ENCODE measurements at places on chromosomes 3 and 15.

DNA sequence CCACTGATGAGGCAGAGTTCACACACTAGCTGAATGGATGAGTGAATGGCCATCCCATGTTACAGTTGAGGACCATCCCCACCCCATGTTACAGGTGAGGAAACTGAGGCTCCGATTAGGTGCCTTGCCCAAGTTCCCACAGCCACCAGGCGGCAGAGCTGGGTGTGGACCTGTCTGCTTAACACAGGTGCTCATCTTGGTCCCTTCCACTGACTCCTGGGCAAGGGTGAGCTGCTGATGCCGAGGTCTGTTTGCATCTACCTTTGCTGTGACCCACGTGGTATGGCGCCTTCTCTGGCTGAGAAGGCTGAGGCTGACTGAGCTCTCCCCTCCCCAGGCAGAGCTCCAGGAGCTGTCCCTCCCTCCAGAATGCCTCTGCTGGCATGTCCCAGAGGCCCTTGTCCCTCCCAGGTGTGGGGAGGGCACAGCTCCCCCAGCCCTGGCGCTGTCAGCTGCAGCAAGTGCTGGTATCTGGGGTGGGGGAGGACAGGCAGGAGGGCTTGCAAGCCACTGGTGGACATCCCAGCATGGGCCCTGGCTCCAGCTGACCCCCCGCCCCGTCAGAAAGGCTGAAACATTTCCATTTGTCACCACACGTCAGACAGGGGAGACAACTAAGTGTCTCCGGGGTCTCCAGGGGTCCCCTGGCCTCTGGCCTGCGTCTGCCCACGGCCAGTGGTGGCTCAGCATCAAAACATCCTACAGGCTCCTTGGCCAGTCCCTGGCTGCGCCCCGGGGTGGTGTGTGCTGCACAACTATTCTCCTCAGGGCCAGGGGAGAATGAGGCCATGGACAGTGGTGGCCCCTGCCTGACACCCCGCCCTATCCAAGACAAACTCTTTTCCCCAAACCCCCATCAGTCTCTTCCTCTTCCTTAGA is 105.4 kb downstream of the ADCY5 start:
- no peak for DNase-seq

- DNase-seq: no peak
Measured at GRCh38 chr15:73629798-73630429, 3.3 kb downstream of the NPTN start.

GRCh38 chr3:57919987-57920386 is 88.2 kb upstream of the FLNB start:
- no peak for DNase-seq

GRCh38 chr3:13880811-13881156 is 913 bp upstream of the WNT7A start:
- DNase-seq: no peak

DNA sequence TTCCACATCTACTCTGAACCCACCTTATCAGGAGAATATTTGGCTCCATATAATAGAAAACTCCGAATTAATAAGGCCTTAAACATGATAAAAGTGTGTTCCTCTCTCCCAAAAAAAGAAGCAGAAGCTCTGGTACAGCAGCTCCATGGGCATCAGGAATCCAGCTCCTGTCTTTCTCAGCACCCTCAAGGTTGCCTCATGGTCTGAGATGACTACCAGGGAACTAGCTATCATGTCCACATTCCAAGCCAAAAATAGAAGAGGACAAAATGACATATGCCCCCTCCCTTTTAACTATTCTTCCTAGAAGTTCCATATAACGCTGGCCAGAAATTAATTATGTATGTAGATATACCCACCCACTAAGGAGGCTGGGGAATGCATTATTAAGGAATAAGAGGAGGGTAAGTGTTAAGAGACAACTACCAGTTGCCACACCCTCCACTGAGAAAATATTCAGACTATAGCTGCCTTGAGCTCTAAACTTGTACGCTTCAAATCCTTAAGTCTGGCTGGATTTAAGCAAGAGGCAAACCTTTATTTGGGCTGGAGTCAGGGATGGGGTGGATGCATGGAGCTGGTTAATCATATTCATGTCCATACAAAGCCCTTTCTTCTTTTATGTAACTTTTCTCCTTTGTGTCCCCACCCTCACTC is 35.8 kb upstream of the CTDSPL start:
- no peak for DNase-seq

DNA sequence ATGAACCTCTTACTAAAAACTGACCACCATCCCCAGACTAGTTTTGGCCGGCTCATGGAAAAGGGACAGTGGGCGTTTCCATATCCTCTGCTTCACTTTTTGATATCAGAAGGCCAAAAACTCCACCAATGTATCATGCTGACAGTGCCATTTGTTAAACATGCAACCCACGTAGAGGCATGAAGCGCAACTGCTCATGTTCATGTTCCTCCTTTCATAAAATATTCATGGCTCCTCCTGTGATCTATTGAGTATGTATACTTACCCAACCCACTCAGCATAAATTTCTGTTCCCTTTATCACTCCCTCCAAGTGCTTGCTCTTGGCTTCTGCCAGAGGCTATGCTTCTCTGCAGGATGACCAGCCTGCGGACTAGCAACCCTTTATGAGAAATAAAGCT is 58.7 kb upstream of the TGFBR2 start:
- no peak for DNase-seq

DNA sequence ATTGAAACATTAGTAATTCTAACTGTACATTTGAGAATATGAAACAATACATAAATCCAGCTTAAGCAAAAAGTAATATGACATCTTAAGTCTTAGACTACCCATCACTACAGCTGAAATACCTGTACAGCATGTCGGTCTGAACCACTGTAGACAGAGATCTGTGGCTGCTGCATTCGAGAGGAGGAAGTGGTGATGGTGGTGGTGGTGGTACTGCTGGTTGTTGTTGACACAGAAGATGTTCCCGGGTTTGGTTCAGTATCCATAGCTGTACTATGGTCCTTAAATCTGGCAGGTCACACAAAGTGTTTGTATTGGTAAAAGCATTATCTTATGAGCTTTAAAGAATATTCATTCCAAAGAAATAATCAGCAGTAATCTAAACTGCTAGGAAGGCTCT is 2.9 kb downstream of the PHC3 start:
- DNase-seq: no peak

- no peak for DNase-seq
Measured at GRCh38 chr15:38242055-38242454, 10.6 kb upstream of the SPRED1 start.

- no peak for DNase-seq
Measured at GRCh38 chr3:158671821-158672214, 630 bp downstream of the LXN start.

DNA sequence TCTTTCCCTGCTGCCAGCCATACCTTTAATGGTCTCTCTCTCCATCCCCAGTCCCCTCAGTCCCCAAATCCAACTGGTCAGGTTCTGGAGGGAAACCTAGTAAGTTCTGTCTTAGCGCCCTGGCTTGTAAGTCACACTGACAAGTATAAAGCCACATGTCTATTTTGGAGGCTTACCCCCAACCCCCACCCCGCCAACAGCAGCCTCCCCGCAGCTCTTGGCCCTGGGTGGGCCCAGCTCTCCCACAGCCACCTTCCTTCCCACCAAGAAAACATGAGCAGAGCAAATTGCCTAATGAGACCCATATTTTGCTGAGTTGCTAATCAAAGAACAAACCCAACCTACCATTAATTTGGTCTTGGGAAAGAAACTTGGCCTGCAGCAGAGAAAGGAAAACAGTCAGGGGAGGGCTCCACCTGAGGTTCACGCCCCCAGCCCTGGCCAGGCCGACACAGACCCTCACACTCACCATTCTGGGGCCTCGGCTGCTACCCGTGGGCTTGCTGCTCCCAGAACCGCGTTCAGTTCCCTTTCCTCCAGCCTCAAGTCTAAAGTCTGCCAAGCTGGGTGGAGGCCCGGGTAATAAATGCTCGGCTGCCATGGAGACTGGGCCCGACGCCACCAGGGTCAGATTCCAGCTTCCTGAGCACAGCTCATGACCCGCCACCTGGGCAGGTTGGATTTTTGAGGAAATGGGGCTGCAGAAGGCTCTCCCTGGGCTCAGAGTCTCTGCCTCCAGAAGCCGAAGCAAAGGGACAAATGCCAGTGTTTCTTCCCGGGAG is at the start of gene CALML4:
TSS of gene CALML4 (minus strand) at position 557 of the 782 bp plus-strand sequence. CDS start at position 472, 85 bp downstream.
- no peak for DNase-seq

GRCh38 chr15:79053894-79054293 is 36.7 kb downstream of the RASGRF1 start:
- no peak for DNase-seq

GRCh38 chr3:122880624-122881023 is 85.8 kb downstream of the SLC49A4 start:
- DNase-seq: no peak

DNA sequence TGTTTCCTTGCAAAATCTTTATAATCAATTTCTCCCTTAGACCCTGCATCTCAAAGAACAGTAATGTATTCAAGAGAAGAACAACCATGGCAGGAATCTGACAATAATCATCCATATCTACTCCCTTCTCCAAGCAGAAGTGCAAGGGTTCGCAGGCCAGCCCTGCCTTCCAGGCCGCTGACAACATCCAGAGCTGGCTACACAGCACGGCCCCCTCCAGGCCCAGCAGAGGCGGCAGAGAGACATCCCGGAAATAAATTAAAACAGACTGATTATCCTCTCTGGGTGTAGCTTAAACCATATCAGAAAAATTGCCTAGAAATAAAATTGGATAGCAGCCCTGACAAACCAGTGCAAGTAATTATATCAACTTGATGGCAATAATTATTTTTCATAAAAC is 223.3 kb downstream of the FAM43A start:
- no peak for DNase-seq

- no peak for DNase-seq
Measured at GRCh38 chr3:120440001-120440703, 10.6 kb downstream of the FSTL1 start.

GRCh38 chr3:176840641-176841286 is 356.5 kb downstream of the TBL1XR1 start:
- DNase-seq: no peak

- DNase-seq: no peak
Measured at GRCh38 chr3:193621127-193621526, 28.1 kb downstream of the OPA1 start.

DNA sequence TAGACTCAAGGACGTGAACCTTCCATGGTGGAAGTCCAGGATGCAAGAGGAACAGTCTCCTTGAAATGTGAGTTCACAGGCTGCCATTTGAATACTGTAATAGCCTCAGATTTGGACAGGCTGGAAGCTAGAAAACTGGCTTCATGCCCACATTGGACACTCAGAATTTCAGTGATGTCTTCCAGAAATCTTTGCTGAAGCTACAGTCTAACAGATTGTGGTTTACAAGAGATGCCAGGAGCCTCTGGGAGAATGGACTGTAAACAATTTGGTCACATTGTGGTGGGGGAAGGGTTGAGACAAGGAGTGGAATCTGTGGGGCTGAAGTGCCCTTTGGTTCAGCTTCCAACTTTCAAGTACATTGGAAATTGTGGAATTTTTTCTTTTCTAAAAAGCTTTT is 252.0 kb upstream of the PROK2 start:
- no peak for DNase-seq

DNA sequence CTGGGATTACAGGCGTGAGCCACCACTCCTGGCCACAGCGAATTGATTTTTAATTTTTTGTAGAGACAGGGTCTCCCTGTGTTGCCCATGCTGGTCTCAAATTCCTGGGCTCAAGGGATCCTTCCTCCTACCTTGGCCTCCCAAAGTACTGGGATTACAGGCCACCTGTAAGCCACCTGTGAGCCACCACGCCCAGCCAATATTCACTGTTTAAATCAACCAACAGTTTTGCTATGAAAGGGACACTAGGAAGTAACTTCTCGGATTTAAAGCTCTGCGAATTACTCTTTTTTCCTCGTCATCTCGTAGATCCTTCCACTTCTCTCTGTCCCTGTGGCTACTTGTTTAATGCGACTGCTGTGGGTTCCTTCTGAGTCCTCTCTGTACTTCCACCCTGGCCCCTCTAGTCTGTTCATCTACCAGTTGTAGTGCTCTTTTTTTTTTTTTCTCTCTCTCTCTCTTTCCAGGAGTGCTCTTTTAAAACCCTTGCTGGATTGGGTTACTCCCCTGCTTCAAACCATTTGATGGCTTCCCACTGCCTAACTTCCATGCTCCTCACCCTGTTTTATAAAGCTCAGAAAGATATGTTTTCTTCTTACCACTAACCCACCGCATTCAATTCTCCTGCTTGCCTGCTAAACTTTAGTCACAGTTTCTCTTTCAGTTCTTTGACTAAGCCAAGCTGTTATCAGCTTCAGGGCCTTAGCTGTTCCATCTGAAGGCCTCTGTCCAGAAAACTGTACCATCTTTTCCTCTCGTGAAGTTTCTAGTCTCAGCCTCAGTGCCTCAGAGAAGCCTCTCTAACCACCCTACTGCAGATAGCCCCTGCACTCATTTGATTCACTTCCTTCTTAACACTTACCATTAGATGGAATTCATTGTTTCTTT is 12.4 kb downstream of the RTF1 start:
- no peak for DNase-seq

- no peak for DNase-seq
Measured at GRCh38 chr15:101526021-101526420, 36.5 kb upstream of the PCSK6 start.

DNA sequence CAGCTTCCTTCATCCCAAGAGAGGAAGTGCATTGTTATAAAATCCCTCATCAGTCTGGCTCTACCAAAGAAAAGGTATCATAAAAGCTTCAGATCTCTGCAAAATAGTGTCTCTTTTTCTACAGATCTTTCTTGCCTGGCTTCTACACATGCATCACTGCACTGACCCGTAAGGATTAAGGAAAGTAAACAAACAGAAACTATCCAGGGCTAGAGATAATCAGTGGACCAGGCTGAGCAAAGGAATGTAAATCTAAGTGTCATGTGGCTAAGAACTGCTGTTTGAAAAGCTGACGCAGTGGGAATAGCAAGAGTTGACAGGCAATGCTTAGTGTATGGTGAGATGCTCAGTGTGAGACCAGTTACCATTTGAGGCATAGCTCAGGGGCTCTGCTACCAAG is 339.7 kb downstream of the IL5RA start:
- DNase-seq: no peak

DNA sequence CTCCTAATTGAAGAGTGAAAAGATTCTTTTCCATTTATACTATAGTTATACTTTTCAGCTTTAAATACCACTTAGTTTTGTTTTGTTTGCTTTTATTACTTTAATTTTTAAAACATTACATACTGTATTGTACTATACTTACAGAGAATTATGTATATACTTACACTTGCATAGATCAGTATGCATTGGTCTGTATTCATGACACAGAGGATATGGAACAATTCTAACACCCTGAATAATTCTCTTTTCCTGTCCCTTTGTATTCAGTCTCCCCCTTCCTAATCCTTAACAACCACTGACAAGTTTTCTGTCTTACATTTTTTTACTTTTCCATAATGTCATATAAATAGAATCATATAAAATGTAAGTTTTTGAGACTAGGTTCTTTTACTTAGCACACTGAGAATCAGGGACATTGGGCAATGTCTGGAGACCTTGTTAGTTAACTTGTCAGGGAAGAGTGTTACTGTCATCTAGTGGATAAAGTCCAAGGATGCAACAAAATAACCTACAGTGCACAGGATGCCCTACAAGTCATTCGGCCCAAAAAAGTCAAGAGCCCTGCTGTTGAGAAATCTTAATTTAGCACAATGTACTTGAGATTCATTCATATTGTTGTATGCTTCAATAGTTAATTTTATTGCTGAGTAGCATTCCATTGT is 95.7 kb upstream of the MCTP2 start:
- DNase-seq: no peak

- DNase-seq: no peak
Measured at GRCh38 chr15:33831646-33832045, 136.7 kb upstream of the CHRM5 start.
